ENCODE measurements at places on chromosomes 2 and 18.

DNA sequence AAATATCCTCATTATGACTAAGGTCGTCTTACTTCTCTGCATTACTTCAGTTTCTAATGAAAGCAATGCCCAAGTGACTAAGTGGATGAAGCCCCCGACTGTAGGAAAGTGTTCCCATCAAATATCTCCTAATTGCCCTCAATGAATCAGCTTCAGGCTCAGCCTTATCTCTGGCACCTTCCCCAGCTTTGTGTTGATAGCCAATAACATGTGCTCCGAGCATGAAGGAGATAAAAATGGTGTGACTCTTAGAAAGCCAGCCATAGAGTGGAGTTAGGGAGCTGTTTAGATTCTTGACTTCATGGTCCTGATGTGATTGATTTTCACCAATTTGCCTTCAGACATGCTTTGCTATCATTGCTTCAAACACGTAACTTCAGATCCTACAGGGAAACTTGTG, 339.2 kb upstream of the NRP2 start:
- no peak for DNase-seq

DNA sequence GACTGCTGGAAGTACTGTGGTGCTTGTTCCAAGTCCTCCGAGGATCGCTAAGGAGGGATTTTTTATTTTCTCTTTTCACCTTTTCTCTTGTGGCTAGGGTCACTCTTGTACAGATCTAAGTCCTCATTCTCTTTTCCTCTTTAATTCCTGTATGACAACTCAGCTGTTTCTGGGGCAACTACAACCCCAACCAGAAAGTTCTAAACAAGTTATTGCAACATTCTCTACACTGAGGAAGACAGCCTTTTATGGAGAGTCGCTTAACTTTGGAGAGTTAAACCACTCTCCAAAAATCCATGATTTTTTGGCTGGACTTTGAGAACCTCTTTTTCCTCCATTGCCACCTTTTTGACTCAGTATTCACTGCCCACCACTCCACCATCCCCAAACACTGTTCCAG, 74.0 kb upstream of the SESTD1 start:
- peak; percentile 44 for DNase-seq

GRCh38 chr2:149076863-149077412, 38.4 kb downstream of the LYPD6B start:
- no peak for DNase-seq

GRCh38 chr2:151756820-151757219, 22.5 kb upstream of the NEB start:
- DNase-seq = no peak

- DNase-seq = peak; percentile 70
Measured at GRCh38 chr2:134245340-134245984, 8.4 kb upstream of the MGAT5 start.

GRCh38 chr2:112829101-112829960, 7.2 kb downstream of the IL1B start:
- DNase-seq = peak; percentile 87

- DNase-seq = no peak
Measured at GRCh38 chr2:187943772-187944369, 347.8 kb upstream of the GULP1 start.

GRCh38 chr2:54106631-54107454, 8.6 kb upstream of the ACYP2 start:
- peak; percentile 41 for DNase-seq

GRCh38 chr2:15763106-15763821, 171.6 kb downstream of the DDX1 start:
- DNase-seq = no peak

GRCh38 chr2:219402665-219403515, 15.2 kb upstream of the DNPEP start:
- peak; percentile 86 for DNase-seq

DNA sequence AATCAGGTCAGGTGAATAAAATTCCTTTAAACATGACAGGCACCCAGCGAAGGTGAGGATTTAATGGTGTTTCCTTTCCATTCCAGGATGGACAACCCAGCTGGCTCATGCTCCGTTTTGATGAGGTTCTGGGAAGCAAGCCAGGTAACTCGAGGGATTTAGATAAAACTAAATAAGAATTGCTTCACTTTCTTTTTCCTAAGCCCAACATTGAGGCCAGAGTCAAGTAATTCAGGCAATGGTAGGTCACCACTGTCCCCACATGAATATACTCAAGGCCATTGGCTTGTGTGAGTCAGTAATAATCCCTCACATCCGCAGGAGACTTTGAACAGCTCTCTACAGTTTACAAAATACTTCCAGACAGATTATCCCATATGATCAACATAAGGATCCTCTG, 16.2 kb upstream of the LRATD1 start:
- DNase-seq = no peak

DNA sequence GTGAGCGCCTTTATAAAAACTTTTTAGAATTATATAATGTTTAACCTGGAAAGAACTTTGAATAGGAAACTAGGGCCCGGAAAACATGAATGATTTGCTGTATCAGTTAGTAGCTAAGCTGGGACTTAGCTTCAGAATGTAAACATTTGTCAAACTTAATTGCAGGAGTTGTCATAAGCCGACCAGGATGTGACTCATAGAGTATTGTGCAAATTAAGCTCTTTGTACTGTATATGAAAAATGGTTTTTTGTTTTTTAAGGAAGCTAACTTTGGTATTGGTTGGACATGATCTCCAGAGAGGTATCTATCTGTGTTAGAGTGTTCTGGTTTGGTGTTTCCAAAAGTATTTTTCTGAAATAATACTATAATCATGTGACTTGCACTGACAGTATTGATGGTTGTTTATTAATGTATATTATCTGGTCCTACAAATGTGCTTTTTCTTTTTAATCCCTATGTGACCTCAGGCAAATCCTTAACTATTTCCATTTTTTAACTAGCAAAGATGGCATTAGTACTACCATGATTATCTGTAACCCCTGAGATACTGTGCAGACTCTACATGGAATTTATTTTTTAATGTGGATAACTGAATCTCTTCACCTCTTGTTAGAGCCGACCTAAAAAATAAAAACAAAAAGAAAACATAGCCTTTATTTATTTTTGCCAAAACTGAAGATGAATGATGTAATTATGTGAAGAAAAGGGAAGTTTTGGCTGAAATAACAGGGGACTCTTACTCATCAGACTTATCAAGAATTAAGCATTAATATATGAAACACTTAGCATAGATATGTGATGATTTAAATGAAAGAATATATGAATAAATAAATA, 11.7 kb downstream of the YIPF4 start:
- peak; percentile 92 for DNase-seq

GRCh38 chr2:132873738-132874137, 203.7 kb upstream of the LYPD1 start:
- DNase-seq = no peak

- DNase-seq = peak; percentile 97
Measured at GRCh38 chr2:229407170-229407569, 136.1 kb upstream of the PID1 start.

DNA sequence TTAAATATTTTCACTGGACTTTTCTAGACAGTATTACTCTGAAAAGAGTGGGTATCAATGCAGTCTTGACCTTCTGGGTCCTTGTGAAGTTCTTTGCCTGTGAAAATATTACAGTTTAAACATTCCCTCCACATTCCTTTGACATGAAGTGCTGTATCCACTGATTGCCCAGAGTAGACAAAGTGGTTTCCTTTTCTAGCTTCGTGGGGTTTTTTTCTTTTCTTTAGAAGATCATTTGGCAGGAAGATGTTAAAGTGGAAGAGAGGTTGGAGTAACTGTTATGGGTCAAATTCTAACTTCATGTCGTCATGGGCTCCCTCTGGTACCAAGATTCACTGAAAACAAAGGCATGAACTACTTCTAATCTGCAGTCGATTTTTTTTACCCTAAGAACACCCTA, 496.9 kb downstream of the EPHA4 start:
- DNase-seq = peak; percentile 21

- DNase-seq = no peak
Measured at GRCh38 chr18:60552948-60553347, 180.4 kb upstream of the MC4R start.

- no peak for DNase-seq
Measured at GRCh38 chr18:7980136-7980535, 413.0 kb downstream of the PTPRM start.

DNA sequence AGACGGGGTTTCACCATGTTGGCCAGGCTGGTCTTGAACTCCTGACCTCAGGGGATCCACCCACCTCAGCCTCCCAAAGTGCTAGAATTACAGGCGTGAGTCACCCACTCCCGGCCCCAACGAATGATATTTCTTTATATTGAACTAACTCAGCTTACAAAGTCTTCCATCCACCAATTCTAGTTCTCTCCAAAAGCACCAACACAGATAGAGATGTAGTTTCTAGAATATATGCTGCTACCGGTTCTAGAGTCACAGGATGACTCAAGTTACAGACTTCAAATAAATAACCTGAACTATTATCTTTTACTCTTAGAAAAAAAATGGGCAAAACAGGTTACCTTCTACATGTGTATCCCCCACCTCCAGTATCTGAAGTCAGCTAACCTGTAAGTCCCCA, 9.2 kb downstream of the ACAA2 start:
- no peak for DNase-seq

GRCh38 chr2:66925128-66925527, 472.0 kb upstream of the ETAA1 start:
- peak; percentile 76 for DNase-seq

GRCh38 chr2:172162739-172163336, 60.1 kb upstream of the DLX2 start:
- no peak for DNase-seq

DNA sequence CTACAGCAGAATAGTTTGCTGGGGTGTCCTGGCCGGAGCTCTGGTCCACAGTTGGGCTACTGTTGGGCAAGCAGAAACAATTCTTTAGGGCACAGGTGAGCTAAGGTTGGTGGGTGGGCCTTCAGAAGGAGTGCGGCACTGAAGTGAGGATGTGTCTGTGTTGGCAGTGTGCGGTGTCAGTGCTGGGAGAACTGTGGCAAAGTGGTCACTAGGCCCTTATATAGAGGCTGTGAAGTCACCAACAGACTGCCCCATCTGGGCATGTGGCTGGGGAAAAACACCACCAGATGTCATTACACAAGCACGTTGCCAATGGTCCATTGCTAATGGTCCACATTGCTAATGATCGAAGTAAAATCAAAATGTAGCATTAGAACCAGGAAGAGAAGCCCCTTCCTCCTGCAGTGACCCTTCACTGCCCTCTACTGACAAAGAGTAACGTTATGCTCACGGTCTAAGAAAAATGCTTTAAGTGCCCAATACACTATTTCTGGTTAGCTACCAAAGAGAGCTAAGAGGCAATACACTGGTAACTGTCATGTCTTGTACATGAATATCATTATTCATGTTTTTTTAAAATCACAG, 21.3 kb downstream of the SCN1A start:
- DNase-seq = peak; percentile 41

- DNase-seq = no peak
Measured at GRCh38 chr2:134217351-134217750, 36.5 kb upstream of the MGAT5 start.

Measured in amniotic epithelial cell (primary cell).